ENCODE measurements at places on chromosomes 11 and 22.

- DNase-seq: no peak
Observed at GRCh38 chr22:29103121-29103520, 30.3 kb downstream of the KREMEN1 start.

- DNase-seq: no peak
Observed at GRCh38 chr11:69121621-69122325, 34.0 kb upstream of the SMIM38 start.

DNA sequence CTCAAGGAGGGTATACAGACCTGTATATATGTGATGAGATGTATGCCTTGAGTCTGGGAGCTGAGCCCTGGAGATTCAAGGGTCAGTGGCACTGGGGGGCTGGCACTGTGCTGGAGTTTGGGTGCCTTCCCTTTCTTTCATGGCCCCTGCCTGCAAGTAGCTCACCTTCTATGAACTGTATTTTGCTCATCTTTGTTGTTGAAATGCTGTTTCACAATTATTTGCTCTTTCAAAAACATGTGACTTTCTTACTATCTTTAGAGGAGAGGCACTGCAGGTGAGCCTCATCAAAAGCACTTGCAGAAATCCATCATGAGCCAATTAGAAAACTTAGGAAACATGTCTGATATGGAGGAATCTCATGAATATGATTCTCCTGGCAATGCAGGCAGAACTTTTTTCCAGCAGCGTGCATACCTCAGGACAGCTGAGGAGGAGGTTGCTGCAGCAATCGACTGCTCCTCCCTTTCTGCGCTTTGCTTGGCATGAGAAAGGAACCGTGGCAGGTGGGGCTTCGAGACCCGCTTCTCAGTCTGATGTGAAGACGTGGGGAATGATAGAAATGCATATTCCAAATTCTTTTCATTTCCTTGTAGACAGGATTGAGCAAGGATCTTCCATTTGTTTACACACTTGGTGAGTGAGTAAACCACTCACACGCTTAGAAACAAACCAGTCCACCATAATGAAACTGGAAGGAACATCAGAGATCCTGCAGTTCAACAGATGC, 178.4 kb upstream of the E2F8 start:
- DNase-seq: no peak

DNA sequence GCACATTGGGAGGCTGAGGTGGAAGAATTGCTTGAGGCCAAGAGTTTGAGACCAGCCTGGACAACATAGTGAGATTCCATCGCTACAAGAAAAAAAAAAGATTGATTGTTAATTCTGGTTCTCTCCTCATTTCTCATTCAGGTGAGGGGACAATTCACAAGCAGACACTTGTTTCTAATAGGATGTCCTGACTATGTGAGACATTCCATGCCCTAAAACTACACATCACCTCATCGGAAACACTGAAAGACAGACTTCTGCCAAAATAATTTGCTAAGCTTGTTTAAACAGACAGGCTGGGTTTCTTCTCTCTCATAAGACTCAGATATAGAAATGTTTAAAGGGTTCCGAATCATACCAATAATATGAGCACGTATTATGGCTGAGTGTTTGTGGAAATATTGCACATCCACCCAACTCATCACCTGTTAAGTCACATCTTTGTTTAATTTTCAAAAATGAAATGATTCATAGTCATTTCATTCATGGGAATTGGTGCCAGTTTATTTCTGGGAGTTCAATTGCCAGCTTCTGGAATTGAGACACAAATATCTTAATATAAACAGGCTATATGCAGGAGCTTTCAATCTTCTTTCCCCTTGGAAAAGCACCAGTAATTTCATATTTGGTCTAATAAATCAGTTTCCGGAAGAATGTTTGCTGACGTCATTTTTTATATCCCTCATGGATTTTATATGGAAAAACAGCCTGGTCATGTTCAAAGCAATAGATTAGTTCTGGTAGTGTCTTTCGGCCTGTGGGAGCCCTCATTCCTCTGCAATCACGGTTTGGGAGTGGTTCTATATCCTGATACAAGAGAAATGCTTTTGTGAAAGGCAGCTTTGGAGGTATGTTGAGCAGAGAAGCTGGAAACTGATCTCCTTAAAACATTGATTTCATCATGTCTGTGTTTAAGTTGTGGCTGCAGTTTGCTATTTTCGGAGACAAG, 87.0 kb downstream of the BDNF start:
- DNase-seq: no peak

All from naive thymus-derived CD8-positive, alpha-beta T cell (primary cell).